CD4-positive, alpha-beta T cell treated with Interleukin-4 for 4 hours (primary cell): ENCODE measurements at places on chromosomes 4 and X.

- DNase-seq = no peak
These were observed 12.8 kb upstream of the ABCG2 start for GRCh38 chr4:88171206-88171605.

DNA sequence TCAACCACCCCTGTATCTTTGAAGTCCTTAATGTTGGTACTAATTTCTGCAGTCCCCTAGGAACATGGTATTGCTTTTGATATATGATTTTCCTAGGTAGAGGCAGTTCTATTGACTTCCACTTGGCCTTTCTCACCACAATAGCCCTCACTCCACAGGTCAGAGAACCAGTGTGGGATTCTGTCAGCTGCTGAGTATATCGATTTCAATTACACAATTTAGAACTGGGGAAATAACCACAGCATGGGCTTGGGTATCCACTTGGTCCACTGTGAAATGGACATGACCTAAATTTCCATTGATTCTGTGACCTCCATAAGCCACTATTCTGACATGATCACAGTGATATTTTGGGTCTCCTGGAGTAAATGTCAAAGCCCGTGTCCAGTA is 62.3 kb downstream of the KANTR start:
- no peak for DNase-seq

GRCh38 chr4:125231661-125232060 is 83.1 kb upstream of the FAT4 start:
- no peak for DNase-seq

- DNase-seq = no peak
These were observed 33.6 kb upstream of the BMPR1B start for GRCh38 chr4:94724016-94724790.

DNA sequence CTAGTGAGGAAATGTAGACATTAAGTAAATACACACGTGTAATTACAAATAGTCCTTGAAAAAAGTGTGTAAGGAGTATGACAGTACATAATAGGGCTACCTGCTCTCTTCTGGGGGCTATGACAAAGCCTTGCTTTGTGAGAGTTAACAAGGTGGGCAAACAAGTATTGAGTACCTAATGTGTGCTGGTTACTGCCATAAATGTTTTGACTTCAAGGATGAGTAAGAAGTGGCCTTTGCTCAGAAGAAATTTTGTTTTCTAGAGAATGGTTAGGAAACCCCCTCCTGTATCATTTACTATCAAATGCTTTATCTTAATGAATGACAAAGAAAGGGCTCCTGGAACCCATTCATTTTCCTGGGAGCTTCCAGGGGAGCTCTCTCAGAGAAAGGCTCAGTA is 167.0 kb upstream of the CASK start:
- DNase-seq = no peak

GRCh38 chr4:16967722-16968121 is 69.3 kb upstream of the LDB2 start:
- no peak for DNase-seq

DNA sequence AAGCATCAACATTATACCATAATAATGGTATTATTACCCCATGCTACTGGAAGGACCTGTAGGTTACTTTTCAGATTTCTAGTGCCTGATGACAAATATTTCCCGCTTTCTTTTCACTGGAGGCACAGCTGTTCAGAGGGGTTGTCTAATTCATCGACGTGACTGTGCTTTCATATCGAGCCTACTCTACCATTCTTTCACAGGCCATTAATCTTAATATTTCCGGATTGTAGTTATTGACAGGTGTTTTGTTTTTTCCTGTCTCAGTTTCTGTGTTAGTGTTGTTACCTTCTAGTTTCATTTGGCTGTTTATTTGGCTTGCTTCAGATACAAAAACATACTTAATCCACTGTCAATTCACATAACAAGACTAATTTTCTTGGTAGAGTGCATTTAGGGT is 330.9 kb downstream of the SPOCK3 start:
- DNase-seq = no peak
